Frontal cortex (tissue), 4 donors: ENCODE measurements at places on chromosomes 7 and 10.

- DNase-seq: no peak
These were observed 220.6 kb upstream of the FOXK1 start for GRCh38 chr7:4461531-4461930.

GRCh38 chr7:17774716-17775288 is 165.5 kb downstream of the SNX13 start:
- no peak for DNase-seq

GRCh38 chr10:3323865-3324498 is 151.4 kb upstream of the PITRM1 start:
- peak; percentile 30 for DNase-seq

DNA sequence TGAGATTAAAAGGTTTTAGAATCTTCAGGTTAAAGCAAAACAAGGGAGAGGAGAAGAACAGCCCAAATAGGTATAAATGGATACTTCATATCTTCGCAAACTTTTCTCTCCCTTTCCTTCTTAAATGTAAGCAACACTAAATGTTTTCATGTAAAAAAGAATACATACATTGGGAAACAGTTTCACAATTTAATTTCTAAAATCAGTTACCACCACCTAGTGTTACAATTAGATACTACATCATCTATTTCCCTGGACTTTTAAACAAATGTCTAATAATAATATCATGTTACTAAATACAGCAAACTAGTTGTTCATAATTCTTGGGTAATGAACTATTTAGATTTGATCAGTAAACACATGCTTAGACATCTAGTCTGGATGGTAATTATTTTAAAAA is 35.8 kb downstream of the MINDY3 start:
- DNase-seq: no peak

- DNase-seq: no peak
These were observed 286.8 kb downstream of the ADK start for GRCh38 chr10:74437822-74438221.

DNA sequence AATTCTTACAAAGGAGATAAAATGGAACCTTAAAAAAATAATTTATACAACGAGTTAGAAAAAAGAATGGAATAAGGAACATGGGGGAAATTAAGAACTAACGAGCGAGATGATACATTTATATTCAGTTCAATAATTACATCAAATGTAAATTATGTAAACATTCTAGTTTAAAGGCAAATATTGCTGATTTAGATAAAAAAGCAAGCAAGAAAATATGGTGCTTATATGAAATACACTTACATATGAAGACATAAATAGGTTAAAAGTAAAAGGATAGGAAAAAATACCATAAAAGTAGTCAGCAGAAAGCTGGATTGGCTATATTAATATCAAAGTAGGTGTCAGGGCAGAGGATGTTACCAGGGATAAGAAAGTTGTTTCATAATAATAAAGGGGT is 127.0 kb upstream of the AHR start:
- no peak for DNase-seq

GRCh38 chr10:100976906-100977305 is 7.6 kb downstream of the SEMA4G start:
- no peak for DNase-seq

- no peak for DNase-seq
These were observed 16.3 kb upstream of the DKK1 start for GRCh38 chr10:52297747-52298146.

DNA sequence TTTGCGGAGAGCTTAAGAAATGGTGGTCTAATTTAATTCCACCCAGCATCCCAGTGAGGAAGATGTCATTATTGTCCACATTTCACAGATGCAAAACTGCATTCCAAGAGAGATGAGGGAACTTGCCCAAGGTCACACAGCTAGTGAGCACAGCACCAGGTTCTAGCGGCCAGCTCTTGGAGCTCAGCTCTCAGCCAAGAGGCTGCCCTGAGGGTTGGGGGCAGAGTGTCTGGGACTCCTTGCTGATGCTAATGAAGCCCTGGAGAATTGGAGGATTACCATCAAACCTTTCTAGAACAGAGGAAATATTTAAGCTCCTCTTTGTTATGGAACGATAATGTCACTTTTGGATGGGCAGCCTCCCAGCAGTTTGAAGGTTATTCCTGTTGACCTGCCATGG is 48.0 kb downstream of the PLPP4 start:
- no peak for DNase-seq

- DNase-seq: no peak
These were observed 14.5 kb downstream of the CFAP46 start for GRCh38 chr10:132927824-132928223.

DNA sequence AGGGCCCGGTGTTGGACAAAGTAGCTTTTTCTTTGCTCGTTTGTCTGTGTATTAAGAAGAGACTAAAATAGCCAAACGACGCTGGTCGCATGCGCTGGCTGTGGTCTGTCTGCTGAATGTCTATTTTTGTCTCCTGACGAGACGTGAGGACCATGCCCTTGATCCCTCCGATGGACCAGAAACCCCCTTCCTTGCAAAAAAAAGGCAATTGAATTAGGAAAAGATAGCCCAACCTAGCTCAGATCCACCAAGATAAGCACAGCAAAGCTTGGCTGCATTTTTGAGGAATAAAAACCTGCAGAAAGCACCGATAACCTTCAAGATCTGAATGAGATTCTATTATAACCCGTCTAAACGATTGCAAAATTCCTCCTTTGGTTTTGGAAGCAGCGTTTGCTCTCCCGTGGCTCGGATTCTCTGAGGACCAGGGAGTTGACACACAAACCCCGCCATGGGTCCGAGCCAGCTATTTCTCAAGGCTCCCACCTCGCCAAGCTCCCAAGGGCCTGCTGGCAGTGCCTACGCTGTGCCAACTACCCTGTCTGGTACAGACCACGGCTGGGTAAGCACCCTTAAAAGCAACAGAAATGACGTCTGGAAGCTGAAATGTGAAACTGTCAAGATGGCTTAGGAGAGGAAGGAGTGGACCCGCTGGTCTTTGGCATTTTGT is 17.7 kb upstream of the TTYH3 start:
- DNase-seq: no peak

- DNase-seq: no peak
These were observed 45.7 kb downstream of the IKZF1 start for GRCh38 chr7:50349963-50350944.

GRCh38 chr10:100303724-100304319 is 17.3 kb upstream of the BLOC1S2 start:
- DNase-seq: no peak

- DNase-seq: no peak
These were observed 1037.1 kb downstream of the REEP3 start for GRCh38 chr10:64558094-64558835.

- DNase-seq: no peak
These were observed 37.5 kb upstream of the FAM171A1 start for GRCh38 chr10:15408557-15408956.

DNA sequence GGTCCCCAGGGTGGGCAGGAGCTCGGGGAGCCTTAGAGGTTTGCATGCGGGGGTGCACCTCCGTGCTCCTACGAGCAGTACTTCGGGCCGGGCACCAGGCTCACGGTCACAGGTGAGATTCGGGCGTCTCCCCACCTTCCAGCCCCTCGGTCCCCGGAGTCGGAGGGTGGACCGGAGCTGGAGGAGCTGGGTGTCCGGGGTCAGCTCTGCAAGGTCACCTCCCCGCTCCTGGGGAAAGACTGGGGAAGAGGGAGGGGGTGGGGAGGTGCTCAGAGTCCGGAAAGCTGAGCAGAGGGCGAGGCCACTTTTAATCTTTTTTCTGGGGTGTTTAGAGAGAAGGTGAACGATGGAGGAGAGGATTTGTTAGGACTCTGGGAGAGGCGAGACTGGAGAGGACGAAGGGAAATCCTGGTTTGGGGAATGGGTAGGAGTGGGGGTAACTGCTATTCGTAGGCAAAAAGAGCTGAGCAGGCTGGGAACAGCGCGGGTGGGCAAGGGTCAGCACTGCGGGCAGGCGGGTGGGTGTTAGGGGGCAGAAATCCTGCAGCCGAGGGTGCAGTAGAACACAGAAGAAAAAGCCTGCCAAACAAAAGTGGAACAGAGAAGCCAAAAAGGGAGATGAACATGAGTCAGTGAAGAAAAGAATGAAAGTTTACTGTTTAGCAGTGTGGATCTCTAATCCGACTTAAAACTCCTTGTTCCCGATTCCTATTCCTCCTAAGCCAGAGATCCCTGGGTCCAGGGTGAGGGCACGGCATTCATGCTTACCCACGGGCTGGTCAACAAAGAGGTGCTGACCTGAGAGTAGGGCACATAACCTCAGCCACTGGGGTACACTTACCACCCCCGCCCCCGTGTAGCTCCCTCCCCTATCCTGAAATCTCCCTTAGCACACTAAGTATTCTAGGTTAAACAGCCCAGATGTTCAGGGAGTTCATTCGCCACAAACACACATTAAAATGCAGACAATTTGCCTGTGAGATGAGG is 26.9 kb downstream of the PRSS2 start:
- no peak for DNase-seq

DNA sequence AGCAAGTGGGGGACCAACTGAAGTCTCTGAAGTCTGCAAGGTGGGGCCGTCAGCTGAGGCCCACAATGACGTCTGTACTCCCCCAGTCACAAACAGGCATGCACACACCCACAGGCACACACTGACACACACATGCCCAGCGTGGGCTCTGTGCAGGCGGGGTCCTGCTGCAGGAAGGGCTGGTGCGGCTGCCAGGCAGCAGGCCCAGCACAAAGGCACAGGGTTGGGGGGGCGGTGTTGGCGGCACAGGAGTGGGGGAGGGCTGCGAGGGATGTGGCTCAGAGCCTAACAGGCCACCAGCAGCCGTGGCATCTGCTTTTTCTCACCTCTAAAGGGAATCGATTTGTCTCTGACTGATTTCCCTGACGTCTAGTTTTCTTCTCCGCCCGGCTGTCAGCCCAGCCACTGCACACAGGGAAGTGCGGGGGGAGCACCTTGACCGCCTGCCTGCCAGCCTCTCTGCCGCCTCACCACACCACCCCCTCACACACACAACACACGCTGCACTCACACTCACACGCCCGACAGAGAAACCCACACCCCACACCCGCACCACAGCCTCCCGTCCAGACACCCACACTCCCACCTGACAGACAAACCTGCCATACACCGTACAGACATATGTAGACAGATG is 43.5 kb upstream of the ZMIZ1 start:
- no peak for DNase-seq

DNA sequence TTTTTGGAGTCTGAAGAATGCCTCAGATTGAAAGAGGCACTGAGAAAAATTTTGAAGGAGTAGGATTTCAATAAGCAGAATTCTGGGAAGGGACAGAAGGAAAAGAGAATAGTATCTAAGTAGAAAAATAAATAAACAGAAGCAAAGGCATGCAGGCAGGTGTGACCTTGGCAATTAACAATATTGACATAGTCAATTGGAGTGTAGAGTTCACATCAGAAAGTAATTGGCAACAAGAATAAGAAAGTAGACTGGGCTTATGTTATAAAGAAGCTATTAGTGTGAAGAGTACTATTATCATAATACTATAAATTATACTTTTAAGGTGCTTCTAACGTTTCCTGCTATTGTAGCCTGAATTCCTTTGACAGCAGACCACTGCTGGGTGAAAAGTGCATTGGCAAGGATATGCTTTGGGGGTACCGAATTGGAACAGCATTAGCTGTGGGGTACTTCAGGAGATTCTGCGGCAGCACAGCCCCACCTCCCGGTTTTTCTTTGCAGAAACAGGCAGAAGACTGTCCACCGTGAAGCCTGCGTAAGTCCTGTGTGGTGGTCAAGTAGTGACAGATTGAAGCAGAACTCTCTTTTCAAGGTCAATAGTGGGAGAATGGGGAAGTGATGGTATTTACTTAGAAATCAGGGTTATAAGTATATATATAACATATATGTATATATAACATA is 357.0 kb downstream of the THSD7A start:
- no peak for DNase-seq

DNA sequence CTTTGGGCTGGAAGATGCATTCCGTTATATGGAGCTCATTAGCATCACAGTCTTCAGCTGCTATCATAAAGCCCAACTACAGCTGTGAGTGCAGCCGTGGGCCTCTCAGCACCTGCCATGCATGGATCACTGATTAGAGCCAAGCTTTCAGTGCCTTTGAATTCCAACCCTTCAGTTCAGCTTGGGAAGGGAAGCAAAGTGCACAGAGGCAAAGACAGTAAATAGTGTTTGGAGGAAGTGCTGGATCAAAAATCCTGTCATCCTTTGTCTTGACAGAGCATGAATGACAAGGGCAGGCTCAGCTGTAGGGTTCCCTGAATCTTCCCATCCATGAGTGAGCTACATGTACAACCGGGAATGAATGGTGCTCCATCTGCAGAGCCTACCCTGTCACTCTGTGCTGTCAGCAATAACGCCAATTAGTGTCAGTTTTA is 153.7 kb downstream of the DNAJB9 start:
- no peak for DNase-seq

DNA sequence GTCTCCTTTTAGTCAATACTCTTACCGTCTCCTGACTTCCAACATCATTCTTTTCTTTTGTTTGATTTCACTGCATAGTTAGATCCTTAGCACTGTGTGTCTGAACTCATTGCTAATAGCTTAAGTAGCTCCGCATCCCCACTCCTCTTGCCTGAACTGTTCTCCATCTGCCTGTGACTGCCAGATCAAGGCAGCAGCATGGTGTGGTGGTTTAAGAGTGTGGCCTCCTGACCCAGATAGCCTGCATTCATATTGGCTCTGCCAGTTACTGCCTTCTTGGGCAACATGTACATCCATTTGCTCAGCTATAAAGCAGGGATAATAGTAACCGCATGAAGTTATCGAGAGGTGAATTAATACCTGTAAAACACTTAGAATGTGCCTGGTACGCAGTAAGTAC is 50.8 kb downstream of the SUFU start:
- DNase-seq: no peak

DNA sequence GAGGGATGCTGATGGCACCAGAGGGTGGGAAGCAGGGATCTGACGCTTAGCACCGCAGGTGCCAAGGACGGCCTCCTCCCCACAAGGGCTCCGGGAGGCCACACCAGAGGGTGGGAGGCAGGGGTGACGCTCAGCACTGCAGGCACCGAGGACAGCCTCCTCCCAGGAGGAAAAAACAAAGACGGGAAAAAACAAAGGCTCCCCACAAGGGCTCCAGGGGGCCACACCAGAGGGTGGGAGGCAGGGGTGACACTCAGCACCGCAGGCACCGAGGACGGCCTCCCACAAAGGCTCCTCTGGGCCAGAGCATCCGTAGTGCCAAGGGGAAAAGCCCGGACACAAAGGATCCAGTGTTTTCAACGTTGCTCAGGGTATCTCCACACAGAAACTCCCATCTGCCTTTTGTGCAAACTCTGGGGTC is 25.6 kb downstream of the DIP2C start:
- no peak for DNase-seq

- DNase-seq: no peak
These were observed 158.6 kb downstream of the CREB5 start for GRCh38 chr7:28570970-28571288.
